ENCODE measurements at places on chromosomes 4 and X.

GRCh38 chr4:139458999-139459398, 5.1 kb downstream of the RAB33B start:
- no peak for DNase-seq

DNA sequence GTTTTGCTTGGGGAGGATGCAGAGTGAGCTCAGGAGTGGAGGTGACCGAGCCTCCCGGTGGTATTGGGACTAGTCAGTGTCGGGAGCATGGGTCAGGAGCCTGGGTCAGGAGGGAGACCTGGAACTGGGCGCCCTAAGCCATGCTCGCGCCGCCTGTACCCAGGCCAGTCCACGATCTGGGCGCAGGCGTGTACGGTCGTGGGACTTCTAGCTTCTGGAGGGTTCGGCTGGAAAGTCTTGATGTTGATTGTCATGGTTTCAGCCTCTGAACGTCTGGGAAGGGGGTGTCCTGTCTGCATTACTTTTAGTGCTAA, 244 bp downstream of the EIF2S3 start:
- no peak for DNase-seq

- no peak for DNase-seq
Measured at GRCh38 chrX:66622209-66622608, 16.7 kb downstream of the EDA2R start.

- no peak for DNase-seq
Measured at GRCh38 chrX:40445691-40446090, 135.1 kb upstream of the ATP6AP2 start.

- DNase-seq: no peak
Measured at GRCh38 chr4:31015123-31015522, 295.0 kb downstream of the PCDH7 start.

DNA sequence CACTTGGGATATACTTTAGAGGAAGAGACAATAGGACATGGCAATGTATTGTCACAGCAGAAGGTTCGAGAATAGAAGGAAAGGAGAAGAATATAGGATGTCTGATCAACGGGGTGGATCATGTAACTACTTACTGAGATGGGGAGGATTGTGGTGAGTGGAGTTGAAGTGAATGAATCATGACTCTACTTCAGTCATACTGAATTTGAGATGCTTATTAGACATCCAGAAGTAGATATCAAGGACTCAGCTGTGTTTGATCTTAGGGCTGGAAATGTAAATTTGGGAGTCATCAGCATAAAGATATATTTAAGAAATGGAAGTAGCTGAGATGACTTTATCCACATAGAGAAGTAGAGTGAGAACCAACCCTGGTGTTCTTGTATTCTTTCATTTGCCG, 29.1 kb upstream of the DHX15 start:
- DNase-seq: no peak

- DNase-seq: no peak
Measured at GRCh38 chr4:6319530-6320150, 50.0 kb downstream of the WFS1 start.

DNA sequence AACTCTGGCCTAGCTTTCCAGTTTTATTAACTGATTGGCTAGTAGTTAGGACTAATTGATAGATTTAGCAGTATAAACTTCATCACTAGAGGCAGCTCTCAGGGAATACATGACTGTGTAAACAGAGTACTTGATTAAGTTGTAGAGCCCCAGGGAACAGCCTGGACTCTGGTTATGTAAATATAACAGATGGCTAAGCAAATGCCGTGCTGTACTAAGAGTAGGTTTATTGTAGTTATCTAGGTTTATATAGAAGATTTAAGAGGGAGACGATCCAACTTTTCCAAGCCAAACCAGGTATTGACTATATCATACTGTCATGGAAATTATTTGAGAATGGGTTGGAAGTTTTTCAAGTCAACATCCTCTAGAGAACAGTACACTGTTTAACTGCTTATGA, 463.4 kb upstream of the GRID2 start:
- no peak for DNase-seq

DNA sequence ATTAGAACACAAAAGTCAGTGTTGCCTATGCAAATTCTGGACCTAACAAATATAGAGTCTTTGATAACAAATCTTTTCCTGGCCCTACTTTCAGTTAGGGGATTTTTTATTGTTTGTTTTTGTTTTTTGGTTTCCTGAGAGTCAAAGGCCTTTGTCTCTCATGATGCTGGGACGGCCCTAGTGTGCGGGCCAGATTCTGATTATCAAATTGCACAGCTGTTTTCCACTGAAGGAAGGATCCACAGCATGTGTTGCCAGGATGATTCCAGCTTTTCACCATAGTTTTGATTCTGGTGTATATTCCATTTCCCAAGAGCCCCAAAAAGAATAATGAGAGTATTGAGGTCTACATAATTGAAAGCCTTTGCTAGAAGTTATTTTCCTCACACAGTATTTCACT, 248.2 kb downstream of the CAMK2D start:
- no peak for DNase-seq

DNA sequence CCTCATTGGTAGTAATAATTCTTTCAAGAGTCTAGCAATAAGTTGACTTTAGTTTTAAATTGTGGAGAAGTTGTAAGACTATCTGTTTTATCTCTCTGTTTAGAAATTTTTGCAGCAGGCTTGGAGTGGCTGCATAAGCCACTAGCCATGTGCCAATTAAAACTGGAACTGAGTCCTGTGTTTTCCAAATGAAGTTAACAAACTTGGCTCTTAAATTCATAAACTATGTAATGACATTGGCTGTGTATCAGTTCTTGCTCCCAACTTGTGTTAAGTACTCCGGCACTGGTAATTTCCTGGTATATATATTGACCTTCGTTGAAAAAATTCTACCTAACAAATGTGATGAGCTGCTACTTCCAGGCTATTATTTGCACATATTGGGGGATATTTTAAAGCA, 420.4 kb downstream of the GBA3 start:
- DNase-seq: no peak

GRCh38 chrX:7503251-7503650, 339.7 kb upstream of the VCX start:
- DNase-seq: no peak

DNA sequence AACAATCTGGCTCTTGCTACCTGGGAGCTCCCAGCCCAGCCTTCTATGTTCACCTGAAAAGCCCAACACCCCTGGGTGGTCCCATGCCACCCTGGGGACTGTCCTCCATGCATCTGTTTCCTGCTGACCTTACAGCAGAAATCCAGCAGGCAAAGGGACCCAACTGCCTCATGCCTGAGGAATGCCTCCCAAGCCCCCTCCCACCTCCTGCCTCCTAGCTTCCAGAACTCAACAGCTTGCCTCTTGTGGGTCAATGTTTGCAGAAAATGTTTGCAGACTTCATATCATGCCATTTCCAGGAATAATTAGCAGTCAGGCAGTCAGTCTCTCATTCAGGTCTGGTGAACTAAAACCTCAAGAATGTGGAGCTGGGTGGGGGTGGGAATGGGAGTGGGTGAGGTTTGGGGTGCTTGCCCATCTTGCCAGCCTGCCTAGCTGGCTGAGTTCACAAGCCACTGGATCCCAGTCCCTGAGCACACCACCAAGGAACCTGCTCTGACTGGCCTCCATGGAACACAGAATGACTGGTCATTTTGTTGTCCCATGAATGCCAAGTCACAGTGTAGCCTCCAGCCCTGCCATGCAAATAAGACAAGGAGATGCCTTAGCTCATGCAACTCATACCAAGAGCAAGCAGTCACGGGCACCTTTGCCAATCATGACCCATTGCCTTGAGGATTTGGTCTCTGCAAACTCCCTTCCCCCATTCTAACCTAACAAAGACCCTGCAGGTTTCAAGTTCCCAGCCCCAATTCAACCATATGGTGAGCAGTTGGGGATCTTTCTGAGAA, 12.1 kb upstream of the PLAC1 start:
- no peak for DNase-seq

DNA sequence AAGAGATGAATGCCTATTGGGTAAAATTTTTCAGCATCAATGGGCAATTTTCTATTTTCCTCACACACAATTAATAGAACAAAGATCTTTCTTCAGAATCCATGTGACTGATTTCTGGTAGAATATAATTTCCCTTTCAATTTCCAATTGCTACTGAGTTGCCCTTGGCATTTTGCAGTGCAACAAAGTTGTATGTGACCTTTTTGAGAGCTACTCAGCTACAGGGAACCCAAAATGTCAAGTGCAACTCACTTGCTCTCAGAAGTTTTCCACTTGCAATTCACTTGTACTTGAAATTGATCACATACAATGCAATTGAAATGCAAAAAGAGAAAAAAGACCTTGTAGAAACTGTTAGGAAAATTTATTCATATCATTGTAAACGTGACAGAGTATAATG, 245.5 kb downstream of the BANK1 start:
- DNase-seq: no peak

DNA sequence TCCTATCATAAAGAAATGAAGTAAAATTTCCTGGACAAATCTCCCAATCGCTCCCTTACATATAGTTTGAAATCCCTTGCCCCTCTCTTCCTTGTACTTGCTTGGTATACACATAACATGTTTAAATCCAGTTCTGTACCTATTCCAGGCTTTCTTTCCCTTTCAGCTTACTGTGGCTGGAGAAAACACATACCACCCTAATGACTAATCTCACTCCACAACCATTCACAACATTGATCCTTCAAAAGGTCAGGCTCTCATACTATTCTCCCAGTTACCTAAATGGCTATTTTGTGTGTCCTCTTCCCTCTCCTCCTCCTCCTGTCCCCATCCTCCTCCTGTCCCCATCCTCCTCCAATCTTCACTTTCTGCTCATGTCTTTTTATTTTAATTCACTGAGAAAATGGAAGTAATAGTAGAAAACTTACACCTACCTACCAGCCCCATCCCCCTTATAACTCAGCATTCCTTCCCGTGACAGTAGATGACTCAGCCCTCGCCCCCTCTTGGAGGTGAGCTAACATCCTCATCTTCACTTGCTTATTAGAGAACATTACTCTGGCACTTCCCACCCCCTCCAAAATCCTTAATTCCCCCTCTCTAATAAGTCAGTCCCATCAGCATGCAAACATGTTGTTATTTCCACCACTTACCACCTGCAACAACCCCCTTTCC, 77.5 kb downstream of the IL15 start:
- no peak for DNase-seq

All from K562 (cell line).